NCI-H345 (cell line): ENCODE measurements at places on chromosomes 7 and 10.
A peak's percentile ranks its signal among the peaks of the same experiment; 100 is the strongest.

GRCh38 chr7:1741751-1742554 is 71.9 kb downstream of the ELFN1 start:
- no peak for DNase-seq

- DNase-seq = no peak
These were observed 21.0 kb downstream of the PIP4K2A start for GRCh38 chr10:22693371-22693784.

- no peak for DNase-seq
These were observed 6.7 kb upstream of the MNX1 start for GRCh38 chr7:157017149-157017548.

DNA sequence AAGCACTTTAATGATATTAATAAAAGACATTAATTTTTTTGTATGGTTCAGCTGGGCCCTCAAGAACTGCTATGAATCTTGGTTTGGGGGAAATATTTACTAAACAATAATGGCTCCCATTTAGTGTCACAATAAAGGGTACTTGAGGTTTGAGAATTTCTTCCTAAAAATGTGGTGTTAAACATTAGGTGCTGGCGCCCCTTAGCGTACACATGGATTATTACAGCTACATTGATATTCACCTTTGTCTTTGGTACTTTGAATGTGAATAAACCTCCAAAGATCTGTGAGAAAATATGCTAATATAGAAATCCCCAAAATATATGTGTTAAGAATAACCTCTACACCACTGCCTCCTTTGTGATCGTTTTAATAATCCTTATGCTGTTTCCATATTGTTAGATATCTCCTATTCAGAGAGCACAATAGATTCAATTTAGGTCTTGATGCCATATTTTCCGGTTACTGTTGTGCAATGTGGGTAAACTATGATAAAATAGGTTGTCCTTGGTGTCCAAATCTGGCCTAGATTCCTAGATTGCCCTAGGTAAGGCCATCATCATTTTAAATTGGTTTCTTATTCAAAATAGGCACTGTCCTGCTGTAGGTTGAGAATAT is 161.8 kb upstream of the CACNA2D1 start:
- peak; percentile 72 for DNase-seq

GRCh38 chr7:30040938-30041337 is 12.7 kb downstream of the PLEKHA8 start:
- DNase-seq = no peak

DNA sequence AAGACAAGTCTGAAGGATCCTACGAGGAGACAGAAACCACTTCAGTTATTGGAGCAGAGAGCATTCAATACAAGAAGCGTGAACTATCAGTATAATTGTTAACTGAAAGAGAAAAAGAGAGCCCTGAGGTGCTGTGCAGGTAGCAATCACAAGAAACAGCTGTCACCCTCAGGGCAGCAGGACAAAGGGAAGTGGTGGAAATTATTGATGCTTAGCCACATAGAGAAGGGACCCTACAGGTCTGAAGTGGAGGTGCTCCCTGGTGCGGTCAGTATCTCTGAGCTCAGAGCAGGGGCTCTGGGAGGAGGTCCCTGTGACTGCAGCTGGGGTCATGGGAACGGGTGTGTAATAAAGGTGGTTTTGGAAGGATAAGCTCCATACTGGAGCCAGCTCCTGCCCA is 97.8 kb upstream of the KLF6 start:
- no peak for DNase-seq

- DNase-seq = no peak
These were observed 166.1 kb downstream of the PRKAG2 start for GRCh38 chr7:151710646-151711434.

DNA sequence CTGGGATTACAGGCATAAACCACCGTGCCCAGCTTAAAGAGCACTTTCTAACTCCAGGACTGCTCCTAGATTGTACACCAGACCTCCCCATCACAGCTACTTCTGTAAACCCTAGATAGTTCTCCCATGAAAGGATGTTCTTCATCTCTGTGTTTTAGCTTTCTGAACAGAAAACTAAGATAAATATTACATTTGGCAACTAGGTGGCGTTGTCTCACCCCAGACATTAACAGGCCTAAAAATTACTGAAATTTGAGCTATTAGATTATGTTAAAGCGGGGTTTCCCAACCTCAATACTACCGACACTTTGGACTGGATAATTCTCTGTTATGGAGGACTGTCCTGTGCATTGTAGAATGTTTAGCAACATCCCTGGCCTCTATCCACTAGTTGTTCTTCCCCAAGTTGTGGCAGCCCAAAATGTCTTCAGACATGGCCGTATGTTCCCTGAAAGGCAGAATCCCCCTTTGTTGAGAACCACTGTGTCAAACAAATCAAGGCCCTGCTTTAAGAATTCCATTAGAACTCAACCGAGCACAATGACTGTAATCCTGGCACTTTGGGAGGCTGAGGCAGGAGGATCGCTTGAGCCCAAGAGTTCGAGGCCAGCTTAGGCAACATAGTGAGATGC is 19.1 kb downstream of the ATOH7 start:
- DNase-seq = no peak

- no peak for DNase-seq
These were observed 263.1 kb downstream of the MAD1L1 start for GRCh38 chr7:1969459-1970284.
